ENCODE measurements at places on chromosomes 11 and 22.

GRCh38 chr22:43440104-43440387 lies 28.2 kb downstream of the MPPED1 start:
- DNase-seq: no peak

GRCh38 chr11:128917144-128917724 lies 25.4 kb downstream of the TP53AIP1 start:
- no peak for DNase-seq

GRCh38 chr22:30828187-30829155 lies 133.8 kb downstream of the OSBP2 start:
- no peak for DNase-seq

DNA sequence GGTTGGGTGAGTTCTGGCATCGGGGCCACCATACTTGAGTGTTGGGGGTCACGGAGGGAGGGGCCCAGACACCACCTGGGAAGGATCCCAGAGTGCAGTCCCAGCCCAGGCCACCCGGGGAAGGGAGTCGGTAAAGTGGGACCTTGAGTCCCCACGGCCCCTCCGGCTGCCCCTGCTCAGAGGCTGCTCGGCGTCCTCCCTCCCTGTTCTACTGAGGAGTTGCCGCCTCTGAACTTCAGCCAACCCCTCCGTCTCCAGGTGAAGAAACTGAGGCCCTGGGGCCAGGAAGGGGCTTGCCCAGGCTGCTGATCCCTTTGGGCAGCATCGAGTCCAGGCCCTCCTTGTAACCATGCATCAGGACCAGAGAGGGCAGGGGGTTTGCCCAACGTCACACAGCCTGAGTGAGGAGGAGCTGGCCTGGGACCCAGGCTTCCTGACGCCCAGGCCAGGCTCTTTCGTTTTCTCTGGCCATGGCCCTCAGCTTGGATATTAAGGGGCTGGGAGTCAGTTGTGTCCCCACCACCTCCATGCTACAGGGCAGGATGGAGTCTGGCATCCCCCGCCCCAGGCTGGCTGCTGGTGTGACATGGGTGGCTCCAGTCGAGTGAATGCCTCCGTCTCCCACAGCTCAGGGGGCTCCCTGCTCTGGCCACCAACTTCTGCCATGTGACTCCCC lies 1.3 kb downstream of the PARVG start:
- DNase-seq: peak; percentile 28

DNA sequence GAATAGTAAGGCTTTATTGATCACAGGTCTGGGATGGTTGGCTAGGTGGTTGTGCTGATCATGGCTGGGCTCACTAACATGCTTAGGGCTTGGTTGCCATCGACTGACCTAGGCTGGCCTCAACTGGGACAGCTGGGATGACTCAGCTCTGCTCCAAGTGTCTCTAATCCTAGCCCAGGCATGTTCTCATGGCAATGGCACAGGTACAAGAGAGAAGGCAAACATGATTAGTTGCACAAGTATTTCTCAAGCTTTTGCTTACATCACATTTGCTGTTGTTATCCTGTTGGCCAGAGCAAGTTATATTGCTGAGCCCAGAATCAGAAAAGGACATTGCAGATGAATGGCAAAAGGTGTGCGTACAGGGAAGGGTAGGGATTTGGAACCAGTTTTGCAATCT lies 68.5 kb upstream of the SLC35C1 start:
- no peak for DNase-seq

DNA sequence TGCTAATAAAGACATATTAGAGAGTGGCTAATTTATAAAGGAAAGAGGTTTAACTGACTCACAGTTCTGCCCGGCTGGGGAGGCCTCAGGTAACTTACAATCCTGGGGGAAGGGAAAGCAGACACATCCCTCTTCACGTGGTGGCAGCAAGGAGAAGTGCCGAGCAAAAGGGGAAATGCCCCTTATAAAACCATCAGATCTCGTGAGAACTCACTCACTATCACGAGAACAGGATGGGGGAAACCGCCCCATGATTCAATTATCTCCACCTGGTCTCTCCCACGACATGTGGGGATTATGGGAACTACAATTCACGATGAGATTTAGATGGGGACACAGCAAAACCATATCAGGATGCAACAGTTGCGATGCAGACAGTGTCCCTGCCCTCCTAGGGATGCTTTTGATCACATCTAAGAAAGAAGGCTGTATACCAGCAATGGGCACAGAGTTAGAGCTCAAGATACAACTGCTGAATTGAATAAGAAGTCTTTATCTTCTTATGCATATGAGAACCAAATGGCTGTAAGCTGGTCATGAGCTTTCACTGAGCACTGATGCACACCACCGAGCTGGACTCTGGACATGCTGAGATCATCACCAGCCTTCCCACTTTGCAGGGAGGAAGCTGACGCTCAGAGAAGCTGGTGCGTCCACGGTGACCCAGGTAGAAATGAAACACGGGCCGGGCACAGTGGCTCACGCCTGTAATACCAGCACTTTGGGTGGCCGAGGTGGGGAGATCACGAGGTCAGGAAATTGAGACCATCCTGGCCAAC lies 255.2 kb downstream of the MN1 start:
- no peak for DNase-seq

GRCh38 chr11:125063429-125064043 lies 431 bp downstream of the SLC37A2 start:
- DNase-seq: no peak

GRCh38 chr11:16979703-16980622 lies 34.3 kb downstream of the PLEKHA7 start:
- DNase-seq: no peak

GRCh38 chr11:34758262-34758661 lies 137.4 kb downstream of the EHF start:
- no peak for DNase-seq

- no peak for DNase-seq
These were observed 413.6 kb downstream of the OPCML start for GRCh38 chr11:133118563-133119268.

- DNase-seq: no peak
These were observed 6.8 kb downstream of the DDIAS start for GRCh38 chr11:82908311-82908710.

- no peak for DNase-seq
These were observed 70.1 kb upstream of the MYOD1 start for GRCh38 chr11:17649261-17649660.

DNA sequence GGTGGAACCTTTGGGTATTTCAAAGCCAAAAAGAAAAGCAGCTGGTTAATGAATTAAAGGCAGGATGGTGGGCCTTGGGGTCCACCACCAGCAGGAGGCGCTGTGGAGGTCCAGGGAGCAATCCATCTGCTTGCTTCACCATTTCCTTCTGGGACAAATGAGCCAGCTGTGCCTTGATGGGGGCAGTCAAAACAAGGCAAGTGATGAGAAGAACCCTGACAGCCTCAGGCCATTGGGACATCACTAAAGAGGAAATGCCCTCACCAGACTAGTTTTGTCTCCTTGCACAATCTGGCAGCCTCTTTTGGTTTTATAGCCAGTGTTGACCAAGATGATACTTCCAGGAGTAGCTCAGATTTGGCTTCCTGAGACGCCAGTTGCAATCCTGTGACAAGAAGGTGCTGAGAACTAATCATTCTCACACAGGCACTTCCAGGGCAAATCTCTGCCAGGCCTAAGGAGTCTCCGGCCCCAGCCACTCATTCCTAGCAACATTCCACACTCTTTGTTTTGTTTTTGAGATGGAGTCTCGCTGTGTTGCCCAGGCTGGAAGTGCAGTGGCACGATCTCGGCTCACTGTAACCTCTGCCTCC lies 38.2 kb upstream of the WEE1 start:
- peak; percentile 84 for DNase-seq

GRCh38 chr11:70473873-70474690 lies 75.8 kb downstream of the CTTN start:
- DNase-seq: no peak

DNA sequence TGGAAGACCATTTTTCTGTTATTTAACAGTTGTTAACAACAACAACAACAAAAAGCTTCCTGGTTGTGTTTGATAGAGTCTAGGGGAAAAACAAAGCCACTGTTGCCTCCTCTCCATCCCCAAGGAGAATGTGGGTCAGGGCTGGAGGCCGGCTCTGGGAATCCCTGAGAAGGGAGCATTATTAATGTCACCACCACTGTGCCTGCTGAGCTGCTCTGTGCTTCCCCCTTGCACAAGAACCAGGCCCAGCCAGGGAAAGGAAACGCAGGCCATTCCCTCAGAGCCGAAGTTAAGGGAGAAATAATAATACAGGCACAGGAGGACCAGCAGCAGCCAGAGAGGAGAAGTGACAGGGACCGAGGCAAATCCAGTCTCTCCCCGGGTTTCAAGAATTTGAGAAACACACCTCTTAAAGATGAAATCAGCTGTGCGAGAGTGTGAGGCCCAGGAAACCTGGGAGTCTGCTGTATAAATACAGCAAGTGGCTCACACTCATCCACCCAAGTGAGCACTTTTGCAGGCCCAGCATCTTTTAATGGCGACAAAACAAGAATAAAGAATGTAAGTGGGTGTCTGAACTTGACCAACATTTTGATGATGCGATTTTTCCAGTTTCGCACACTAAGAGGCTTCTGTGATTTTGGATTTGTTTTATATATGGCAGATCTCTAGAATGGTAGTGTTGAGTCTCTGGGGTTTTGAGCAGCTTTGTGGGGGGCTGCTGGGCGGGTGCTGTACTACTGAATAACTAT lies 539.2 kb downstream of the NTM start:
- no peak for DNase-seq

DNA sequence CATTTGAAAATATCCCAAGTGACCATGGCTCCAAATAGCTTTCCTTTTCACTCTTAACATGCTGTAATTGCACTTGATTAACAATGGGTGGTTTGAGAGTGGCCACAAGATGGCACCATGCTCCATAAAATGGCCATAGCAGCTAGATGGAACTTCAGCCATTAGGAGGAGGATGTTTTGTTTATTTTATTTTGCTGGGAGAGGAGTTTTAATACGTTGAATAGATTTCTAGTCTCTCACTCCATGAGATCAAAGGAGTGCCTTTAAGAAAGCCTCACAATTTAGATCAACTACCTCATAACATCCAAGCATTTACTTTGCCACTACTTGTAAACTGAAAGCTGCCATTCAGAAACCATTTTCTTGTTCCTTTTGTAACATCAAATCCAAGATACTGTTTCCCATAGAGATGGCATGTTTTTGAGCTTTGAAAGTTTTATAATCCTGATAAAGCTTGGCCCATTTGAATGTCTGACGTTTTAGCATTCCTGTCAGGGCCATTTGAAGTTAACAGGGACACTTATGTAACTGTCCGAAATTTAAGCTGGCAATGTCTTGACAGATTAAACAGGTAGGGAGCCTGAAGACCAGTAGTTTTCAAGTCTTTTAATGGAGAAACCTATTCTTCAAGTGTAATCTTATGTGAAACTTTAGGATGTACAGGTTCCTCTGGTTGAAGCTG lies 4.7 kb downstream of the FEN1 start:
- no peak for DNase-seq

GRCh38 chr11:118060869-118061268 lies 16.0 kb upstream of the TMPRSS4 start:
- DNase-seq: no peak

GRCh38 chr11:6825231-6825744 lies 20.2 kb upstream of the OR10A5 start:
- no peak for DNase-seq

DNA sequence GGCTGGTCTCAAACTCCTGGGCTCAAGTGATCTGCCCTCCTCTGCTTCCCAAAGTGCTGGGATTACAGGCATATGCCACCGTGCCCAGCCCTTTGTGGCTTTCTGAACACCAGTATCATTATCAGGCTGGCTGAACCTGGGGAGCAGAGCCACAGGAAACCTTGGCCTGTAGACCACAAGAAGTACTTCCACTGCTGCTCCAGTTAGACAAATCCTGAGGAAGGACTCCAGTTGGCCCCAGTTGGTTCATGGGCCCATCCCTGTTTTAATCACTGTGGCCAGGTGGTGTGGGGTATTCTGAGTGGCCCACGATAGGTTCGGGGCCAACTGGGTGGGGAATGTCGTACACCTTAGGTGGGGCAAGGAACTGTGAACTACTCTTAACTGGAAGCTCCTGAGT lies 5.5 kb upstream of the DUSP18 start:
- no peak for DNase-seq

GRCh38 chr11:34135439-34135838 lies 30.0 kb downstream of the NAT10 start:
- DNase-seq: no peak

GRCh38 chr11:118343981-118344515 lies at the start of gene CD3G:
TSS of gene CD3G (plus strand) at chr11:118344344. CDS start at chr11:118344424, 80 bp downstream.
- DNase-seq: peak; percentile 61

DNA sequence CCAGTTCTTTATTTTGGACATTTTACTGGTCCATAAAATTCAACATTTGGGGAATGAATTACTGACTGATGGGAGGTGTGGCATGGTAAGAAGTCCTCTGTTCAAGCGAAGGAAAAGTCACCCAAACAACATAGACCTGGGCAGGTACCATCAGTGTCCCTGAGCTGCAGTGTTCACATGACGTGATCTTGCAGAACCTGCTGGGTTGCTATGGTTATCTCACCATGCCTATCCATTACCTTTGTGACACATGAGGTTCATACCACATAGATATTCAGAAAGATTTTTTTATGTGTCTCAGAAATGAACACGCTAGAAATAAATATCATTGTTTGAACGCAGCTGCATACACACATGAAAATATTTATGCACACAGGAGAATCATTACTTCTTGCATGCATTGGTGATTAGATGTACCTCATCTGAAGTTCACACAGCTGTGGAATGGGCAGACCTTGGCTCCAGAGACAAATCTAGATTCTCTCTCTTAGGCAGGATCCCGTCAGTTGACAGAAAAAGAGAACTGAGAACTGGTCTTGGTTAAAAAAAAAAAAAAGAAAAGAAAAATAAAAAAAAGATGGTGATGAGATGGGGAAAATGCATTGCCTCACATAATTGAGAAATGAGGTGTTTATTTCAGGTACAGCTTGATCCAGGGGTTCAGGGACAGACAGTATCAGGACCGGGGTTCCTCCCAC lies 21.4 kb upstream of the RCN1 start:
- no peak for DNase-seq

GRCh38 chr22:45968003-45968650 lies 8.8 kb downstream of the WNT7B start:
- DNase-seq: no peak

DNA sequence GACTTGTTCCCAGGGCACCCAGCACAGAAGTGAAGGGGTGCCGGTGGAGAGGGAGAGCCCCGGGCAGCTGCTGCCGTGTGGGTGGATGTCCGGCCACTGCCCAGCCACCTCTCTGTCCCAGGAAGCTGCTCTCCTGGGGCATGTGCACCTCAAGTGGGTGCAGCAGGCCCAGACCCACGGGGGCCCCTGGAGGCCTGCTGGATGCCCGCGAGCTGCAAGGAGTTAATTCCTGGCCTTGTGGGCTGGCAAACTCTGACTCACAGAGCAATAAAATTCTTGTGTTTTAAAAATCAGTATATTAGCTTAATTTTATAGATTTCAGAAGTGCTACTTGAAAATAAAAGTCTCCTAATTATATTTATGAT lies 37.4 kb upstream of the KCNQ1OT1 start:
- no peak for DNase-seq

- no peak for DNase-seq
These were observed 251.9 kb downstream of the ST3GAL4 start for GRCh38 chr11:126607374-126607773.
